ENCODE measurements at places on chromosomes 3 and 15.

DNA sequence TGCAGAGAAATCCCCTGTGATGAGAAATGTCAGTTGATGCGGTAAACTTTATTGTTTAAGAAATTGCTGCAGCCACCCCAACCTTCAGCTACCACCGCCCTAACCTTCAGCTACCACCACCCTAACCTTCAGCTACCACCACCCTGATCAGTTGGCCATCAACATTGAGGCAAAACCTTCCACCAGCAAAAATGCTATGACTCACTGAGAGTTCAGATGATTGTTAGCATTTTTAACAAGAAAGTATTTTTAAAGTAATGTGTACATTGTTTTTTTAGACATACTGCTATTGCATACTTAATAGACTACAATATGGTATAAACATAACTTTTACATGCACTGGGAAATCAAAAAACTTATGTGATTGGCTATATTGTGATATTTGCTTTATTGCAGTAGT, 30.0 kb downstream of the U2SURP start:
- DNase-seq, result no peak

DNA sequence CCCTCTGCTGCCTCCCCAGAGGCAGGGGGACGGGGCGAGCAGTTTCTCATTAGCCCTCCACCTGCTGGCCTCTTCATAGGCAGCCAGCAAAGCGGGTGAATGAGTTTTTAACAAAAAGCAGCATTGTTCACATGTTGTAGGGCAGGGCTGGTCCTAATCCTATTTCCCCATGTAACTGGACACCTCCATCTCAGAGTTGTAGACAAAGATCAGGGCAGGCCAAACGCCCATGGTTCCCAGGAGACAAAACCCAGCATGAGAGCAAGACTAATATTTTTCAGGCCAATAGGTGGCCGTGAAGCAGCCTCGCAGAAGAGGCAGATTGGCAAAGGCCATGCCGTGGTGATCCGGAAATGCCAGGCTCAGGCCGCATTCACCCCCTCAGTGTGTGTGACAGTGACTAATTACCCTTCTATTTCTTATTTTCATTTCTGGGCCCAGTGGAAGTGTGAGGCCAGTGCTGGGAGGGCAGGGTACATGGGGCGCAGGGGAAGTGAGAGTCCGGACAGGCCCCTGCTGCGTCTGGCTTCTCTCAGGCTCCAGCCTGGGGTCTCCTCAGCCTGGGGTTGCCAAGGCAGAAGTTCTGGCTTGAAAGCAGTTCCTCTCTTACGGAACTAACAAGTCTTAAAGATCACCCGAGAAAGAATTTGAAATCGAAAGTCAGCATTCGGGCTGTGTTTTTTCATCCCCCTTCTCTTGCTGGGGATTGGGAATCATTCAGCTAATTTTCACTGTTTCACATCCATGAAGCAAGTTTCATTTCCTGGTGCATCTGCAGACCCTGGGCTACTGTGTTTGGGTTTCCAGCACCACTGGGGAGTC, 64.8 kb downstream of the BOC start:
- DNase-seq, result peak; percentile 7

DNA sequence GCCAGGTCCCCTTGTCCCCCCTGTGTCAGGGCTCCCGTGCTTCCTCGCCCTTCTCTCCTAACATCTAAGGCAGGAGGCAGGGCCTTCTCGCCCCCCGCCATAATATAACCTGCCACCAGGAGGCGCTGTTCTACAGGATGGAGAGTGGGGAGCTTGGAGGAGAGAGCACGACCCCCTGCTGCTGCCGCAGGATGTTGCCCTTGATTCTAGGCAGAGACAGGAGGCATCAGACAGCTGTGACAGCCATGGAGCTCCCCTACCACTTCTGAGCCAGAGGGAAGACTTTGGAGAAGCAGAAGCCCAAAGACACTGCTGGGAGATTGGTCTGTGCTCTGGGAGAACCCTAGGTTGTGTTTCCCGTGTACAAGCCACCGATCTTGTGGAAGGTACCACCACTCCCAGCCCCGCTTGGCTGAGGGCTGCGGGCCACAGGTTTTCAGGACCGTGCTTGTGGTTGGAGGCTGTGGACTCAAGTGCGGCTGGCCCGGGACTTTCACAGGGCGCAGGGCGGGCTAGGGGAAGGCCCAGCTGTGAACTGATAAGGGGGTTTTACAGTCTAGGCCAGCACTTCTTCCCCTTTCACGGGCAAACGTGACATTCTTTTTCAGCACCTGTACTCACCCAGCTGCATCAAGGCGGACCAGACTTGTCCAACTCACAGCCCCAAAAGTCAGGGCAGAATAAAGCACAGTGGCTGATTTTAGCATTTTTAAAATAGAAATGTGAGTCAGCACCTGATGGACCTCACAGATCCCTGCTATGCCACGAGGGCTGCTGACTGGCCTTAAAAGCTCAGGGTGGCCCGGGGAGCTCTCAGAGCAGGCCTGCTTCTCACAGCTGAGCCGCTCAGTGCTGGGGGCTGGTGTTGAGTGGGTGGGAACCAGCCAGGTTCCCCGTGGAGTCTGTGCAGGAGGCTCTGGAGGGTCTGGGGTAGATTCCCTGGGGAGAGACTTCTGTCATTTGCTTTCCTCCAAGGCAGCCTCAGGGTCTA, 2.6 kb upstream of the TIGIT start:
- peak; percentile 81 for DNase-seq

DNA sequence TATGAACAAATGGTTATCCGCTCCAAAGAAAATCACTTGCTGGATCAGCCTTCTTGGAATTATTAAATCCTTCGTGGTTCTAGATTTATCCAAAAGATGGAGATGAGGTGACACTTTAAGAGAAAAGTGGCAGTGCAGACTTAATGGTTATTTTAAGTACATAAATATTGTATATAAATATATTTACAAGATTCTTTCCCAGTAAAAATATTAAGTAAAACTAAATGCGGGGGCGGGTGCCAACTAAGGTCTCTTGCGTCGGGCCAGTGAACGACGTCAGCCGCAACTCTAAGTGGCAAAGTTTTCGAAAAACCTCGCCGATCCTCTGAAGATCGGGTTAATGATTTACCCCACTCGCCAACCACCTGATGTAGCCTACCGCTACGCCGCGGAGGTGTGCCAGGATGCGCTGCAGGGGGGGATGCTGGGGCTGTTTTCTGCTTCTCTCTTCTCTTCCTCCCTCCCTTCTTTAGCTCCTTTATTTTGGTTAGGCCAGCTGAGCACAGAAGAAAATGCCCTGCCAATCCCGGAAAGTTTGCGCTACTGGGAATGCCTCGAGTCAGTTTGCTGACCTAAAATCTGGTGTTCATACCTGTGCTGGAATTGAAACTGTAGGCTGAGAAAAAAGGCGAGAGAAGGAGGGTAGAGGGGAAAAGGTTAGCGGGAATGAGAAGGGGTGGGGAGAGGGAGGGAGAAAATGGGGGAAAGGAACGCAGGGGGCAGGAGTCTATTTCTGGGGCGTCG, 7.6 kb upstream of the FOXB1 start:
- no peak for DNase-seq

DNA sequence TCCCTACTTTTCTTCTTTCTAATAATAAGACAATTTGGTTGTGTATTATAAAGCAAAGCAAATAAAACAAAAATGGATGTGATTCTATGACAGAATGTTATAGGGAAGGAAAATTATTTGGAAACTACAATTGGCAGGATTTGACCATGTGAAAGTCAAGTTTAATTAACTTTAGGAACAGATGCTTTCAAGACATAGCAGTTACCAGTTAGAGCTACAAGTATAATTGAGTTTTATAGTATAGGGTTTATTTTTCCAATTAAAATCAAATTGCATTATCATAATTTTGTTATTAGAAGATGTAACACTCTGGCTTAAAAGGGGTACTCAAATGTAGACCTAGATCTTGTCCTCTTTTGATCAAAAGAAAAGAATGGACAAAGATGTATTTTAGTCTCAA, 110.9 kb downstream of the ROBO2 start:
- no peak for DNase-seq

GRCh38 chr15:29596266-29596665, 226.0 kb downstream of the TJP1 start:
- DNase-seq, result peak; percentile 1

DNA sequence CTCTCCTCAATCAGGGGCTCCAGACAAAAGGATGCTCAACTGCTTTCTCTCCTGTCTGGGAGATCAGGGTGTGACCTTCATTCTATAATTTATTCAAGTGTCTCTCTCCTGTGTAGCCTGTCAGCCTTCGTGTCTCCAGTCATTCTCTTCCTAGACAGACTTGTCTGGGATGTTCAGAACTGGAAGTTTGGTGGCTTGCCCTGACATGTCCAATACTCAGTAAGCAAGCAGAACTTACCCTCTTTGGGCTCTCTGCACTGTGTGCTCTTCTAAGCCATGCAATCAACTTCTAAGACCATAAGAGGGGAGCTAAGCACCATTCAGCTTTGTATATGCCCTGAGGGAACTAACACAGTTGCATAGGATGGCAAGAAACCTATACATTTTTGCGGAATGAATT, 14.1 kb downstream of the ACKR2 start:
- DNase-seq, result no peak

DNA sequence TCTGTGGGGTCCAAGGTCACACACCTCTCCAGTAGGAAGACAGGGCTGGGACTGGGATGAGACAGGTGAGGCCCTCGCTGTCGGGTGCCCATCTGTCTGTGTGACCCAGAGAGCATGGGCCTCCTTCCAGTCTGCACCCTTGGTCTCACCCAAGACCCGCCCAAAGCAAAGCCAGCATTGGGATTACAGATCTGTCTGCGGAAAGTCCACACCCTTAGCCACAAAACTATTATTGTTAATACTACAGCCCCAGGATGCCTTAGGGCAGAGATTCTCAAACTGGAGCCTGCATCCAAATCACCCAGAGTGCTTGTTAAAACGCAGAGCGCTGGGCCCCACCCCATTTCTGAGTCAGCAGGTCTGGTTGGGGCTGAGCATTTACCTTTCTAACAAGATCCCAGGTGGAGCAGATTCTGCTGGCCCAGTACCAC, 58.5 kb upstream of the ZNF148 start:
- DNase-seq, result no peak

DNA sequence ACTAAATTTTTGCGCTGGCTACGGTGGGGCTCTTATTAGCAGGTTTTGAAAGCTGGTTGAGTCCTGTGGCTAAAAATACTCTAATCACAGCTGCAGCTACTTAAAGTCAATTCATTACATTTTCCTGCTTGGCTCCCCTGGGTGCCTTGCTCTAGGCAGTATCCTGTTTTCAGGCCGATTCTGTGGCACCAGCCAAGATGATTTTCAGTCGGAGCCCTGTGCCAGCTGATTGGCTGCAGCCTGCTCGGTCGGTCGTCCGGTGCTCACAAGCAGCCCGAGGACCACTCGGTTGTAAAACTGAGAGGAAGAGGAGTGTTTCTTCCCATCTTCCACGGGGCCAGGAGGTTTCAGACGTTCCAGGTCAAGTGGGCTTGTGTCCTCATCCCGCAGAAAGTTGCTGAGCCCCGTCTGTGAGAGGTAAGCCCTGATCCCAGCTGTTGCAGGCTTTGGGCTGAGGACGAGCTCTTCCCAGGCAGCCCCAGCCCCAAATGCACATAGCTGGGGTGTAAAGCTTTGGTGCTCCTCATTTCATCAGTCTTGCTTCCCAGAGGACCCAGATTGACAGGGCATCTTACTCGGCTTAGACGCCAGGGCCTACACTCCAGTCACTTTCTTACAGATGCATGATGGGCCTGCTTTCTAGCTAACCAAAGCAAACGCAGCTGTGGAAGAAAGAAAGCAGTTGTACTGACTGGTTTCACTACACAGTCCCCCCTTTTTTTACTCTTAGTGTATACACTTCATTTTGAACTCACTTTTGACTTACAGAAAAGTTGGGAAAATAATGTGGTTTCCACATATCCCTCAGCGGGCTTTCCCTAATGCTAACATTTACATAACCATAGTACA, 15.9 kb downstream of the LYSMD4 start:
- DNase-seq, result no peak

DNA sequence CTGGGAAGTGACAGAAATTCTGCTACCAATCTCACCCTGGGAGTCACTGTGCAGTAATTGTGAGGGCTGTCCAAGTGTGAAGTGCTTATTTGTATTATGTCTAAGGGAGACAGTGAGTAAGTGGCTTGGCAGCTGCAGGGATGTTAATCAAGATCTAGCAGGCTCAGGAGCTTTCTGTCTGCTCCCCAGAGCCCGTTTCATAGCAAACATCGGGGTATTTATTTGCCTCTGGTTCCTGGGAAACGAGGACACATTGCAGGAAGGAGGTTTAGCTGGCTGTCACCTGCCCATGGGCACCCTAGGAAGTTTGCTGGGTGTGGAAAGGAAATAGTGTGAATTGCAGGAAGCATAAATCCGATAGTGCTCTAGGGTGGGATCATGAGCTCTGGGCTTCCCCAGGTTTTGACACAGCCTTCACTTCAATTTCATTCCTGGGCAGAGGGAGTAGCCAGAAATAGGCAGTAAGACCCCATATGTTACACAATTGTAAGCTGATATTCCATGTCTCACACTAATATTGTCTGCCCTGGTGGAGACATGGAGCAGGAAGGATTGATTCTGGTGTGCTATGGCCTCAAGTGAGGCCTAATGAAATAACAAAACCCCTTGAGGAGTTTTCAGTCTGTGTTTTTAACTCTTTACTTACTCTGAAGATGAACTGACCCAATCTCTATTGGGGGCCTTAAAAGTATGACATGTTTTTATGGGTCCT, 74.1 kb upstream of the MITF start:
- DNase-seq, result peak; percentile 14

DNA sequence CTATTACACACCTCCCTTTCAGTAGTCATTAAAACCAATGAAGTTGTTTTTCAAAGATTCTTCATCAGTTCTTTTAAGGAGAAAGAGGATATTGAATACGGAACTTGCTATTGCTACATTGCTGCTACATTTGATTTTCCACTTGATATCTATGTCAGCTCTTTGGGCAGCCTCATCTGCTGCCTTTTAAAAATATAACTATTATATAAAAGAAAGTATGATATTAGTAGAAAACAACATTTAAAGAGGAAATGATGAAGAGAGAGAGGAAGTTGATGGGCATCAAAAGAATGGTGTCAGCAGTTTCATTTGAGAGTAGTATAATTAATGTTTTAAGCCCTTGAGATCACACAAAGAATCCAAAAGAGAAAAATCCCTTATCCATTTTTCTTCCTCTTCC, 171.4 kb downstream of the NFKBIZ start:
- no peak for DNase-seq

- no peak for DNase-seq
Measured at GRCh38 chr15:70240082-70240481, 142.4 kb upstream of the TLE3 start.

DNA sequence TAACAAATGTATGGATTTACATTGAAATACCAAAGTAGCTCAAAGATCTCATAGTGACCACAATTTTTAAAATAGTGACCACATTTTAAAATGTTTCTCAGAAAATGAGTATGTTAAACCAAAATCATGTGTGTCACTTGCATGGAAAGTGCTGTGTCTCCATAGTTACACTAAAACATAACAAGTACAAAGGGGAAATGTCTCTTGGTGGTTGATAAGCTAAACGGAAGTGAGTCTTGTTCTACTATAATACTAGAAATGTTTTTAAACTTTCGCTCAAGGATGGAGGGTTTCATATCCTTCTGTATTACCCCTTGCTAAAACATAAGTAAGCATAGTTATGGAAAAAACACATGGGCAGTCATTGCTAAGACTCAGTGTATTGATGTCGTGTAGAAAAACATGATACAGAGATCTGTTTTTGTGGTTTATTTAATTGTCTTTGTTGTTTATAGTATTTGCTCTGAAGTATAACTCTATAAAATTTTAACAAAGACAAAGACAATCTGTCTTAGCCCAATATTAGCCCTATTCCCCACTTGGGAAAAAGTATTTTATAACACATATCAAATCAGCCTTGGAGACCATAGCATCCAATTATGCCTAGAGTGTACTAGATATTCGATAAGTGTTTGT, 27.0 kb upstream of the DENND4A start:
- DNase-seq, result peak; percentile 91

Measured in OCI-M1 (cell line).